ENCODE measurements at places on chromosomes 7 and 10.

- peak; percentile 8 for DNase-seq
These were observed 73.9 kb upstream of the CABCOCO1 start for GRCh38 chr10:61588770-61589211.

GRCh38 chr7:74527842-74528241 lies 74.1 kb downstream of the GTF2IRD1 start:
- DNase-seq: no peak

DNA sequence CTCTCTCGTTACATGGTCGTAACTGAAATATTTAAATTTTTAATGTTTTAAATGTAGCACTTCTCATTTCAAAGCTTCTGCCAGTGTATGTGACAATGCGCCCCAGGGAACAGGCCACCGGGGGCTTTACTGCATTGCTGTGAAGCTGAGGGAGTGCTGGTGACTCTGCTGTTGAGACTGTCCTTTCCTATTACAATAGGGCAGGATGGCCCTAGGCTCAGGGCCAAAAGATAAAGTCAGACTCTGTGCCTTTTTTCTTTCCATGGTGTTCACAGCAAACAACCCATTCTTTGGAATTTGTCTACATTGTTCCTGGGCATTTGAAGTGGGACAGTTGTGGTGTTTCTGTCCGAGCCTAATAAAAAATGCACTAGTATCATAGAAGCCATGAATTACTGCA lies 107.3 kb downstream of the GALNT11 start:
- DNase-seq: no peak

GRCh38 chr10:89296220-89296648 lies 5.6 kb upstream of the IFIT2 start:
- DNase-seq: peak; percentile 21

- DNase-seq: peak; percentile 27
These were observed 59.2 kb downstream of the ANLN start for GRCh38 chr7:36448781-36449379.

DNA sequence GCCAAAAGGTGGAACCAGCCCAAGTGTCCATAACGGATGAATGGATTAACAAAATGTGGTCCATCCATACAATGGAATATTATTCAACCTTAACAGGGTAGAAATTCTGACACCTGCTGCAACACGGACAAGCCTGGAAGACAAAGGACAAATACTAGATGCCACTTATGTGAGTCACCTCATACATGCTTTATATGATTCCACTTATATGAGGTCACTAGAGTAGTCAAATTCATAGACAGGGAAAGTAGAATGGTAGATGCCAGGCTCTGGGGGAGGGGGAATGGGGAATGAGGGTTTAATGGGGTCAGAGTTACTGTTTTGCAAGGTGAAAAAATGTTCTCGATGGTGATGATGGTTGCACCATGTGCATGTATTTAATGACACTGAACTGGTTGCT lies 34.0 kb upstream of the CYTH3 start:
- peak; percentile 39 for DNase-seq

GRCh38 chr10:67861750-67862432 lies 22.6 kb upstream of the SIRT1 start:
- no peak for DNase-seq

- no peak for DNase-seq
These were observed 189.6 kb downstream of the DNAJC1 start for GRCh38 chr10:21813946-21814345.

GRCh38 chr10:8405596-8405995 lies 351.1 kb downstream of the GATA3 start:
- no peak for DNase-seq

- DNase-seq: no peak
These were observed 1084.1 kb upstream of the PHF14 start for GRCh38 chr7:9889554-9889953.

DNA sequence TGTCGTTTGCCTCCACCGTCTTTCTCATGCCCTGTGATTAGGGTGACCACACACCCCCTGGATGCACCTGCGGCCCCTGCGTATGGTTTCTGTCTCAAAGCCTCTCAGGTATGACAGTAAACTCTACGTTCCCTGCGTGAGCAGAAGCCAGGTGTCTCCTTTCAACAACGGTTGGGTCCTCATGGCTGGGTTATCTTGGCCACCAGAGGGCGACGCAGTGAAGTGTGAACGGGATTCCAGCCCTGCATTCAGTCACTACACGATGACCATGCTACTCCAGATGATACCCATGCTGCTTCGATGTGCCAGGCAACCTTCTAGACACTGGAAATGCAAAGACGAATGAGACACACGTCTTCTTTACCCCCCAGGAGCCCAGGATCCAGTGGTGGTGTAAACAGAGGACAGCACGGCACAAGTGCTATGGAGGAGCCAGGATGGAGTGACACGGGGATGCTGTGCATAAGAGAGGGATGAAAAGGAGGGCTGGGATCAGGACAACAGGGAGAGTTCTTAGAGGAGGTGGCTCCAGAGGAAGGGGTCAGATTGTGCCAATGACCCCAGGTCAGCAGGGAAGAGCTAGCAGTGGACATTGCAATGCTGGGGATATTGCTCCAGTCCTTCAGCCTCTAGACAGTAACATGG lies 228.1 kb upstream of the PFKP start:
- peak; percentile 26 for DNase-seq

- DNase-seq: peak; percentile 5
These were observed 149.8 kb upstream of the HDAC9 start for GRCh38 chr7:18345641-18346234.

GRCh38 chr7:3244241-3244814 lies 56.7 kb upstream of the SDK1 start:
- DNase-seq: no peak
